ENCODE measurements at places on chromosomes 2 and 18. TPM values are rescaled to one million over a fixed set of nuclear protein-coding genes. Genes with fewer than 3 reads are reported as not detected.

- no peaks in the 10 kb centered on the region for H3K27me3 ChIP-seq
- no peak for DNase-seq
- H3K27ac ChIP-seq, result no peak overlapping the region
- H3K4me1 ChIP-seq, result no peaks in the 10 kb centered on the region
These were observed 38.0 kb downstream of the KYNU start for GRCh38 chr2:142915502-142915901.

GRCh38 chr2:188517549-188518215, 226.0 kb downstream of the GULP1 start:
- H3K4me3 ChIP-seq, result no peak overlapping the region
- no peaks in the 10 kb centered on the region for H3K27me3 ChIP-seq
- H3K27ac ChIP-seq, result no peak overlapping the region

- no peak overlapping the region for H3K4me3 ChIP-seq
- 0 out of 2 replicates have a peak, but pooled peaks cover 2% of the 10 kb centered on the region for H3K4me1 ChIP-seq
- no peak overlapping the region for H3K27ac ChIP-seq
These were observed 11.0 kb upstream of the EPG5 start for GRCh38 chr18:45978084-45978483.

- no peaks in the 10 kb centered on the region for H3K4me1 ChIP-seq
- no peak overlapping the region for H3K27ac ChIP-seq
- no peak overlapping the region for H3K4me3 ChIP-seq
- DNase-seq, result no peak
- peaks cover 11% of the 10 kb centered on the region for H3K27me3 ChIP-seq
These were observed 36.3 kb upstream of the ITM2C start for GRCh38 chr2:230828272-230828961.

NPHP1 gene
- 4.4 TPM for total RNA-seq

AKAIN1 gene
- total RNA-seq, result not detected

ARHGAP28 gene
- total RNA-seq, result 12.6 TPM

PPP4R1 gene
- total RNA-seq, result 53.4 TPM

All from SJCRH30 (cell line).